ENCODE measurements at places on chromosomes 16 and 17. TPM values are rescaled to one million over a fixed set of nuclear protein-coding genes. Genes with fewer than 3 reads are reported as not detected.

The TP53TG3C gene
- polyA plus RNA-seq: not detected

The CD300H gene
- not detected for polyA plus RNA-seq

The RRAD gene
- 0.60 TPM for polyA plus RNA-seq

The NATD1 gene
- 6.9 TPM for polyA plus RNA-seq

The SLC9A5 gene
- 2.7 TPM for polyA plus RNA-seq

The FADS6 gene
- not detected for polyA plus RNA-seq

The TMIGD1 gene
- polyA plus RNA-seq: not detected

The HOXB8 gene
- polyA plus RNA-seq: 2.4 TPM

DNA sequence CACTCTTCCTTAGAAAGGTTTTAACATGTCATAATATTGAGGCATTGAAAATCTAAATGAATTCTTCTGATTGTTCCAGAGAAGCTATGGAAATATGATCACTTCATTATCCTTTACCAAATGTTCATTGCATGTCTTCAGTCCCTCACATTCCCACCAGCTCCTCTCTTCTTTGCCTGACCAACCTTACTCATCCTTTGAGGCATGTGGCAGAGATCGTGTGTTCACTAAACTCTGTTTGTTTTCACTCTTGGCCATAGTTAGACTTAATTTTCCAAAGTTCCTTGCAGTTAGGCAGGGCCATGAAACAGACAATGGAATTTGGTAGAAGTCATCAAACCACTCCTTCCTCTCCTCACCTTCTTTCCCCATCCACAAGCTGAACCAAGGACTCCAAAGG is 266.5 kb upstream of the HSBP1 start:
- H3K4me3 ChIP-seq: no peak overlapping the region
- no peak for DNase-seq

DNA sequence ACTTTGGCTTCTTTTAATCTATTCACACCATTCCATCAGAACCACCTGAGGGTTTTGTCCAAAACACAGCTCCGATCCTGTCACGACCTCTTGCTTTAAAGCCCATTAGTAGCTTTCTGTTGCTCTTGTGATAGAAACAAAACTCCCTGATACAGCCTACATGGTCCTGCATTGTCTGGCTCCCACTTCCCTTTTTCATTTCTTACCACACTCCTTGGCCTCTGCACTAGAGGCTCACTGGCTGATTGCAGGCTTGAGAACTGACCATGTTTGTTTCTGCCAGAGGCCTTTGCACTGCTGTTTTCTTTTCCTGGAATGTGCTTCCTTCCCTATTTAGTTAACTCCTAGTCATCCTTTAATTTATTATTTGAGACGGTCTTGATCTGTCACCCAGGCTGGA is 23.7 kb downstream of the IST1 start:
- H3K36me3 ChIP-seq: peaks cover 22% of the 10 kb centered on the region
- H3K27ac ChIP-seq: no peak overlapping the region
- peaks cover 31% of the 10 kb centered on the region for H3K4me1 ChIP-seq
- no peak for DNase-seq
- no peaks in the 10 kb centered on the region for H3K27me3 ChIP-seq
- H3K4me3 ChIP-seq: no peak overlapping the region

- H3K4me1 ChIP-seq: no peaks in the 10 kb centered on the region
- H3K36me3 ChIP-seq: no peaks in the 10 kb centered on the region
- H3K4me3 ChIP-seq: no peak overlapping the region
- H3K27ac ChIP-seq: no peak overlapping the region
- peaks cover 3% of the 10 kb centered on the region for H3K27me3 ChIP-seq
Measured at GRCh38 chr16:82078125-82078524, 43.1 kb downstream of the HSD17B2 start.

- peak within 1 kb of the TSS; percentile 88 for H3K4me3 ChIP-seq
- H3K36me3 ChIP-seq: peaks cover 4% of the 10 kb centered on the region
- H3K4me1 ChIP-seq: peaks cover 24% of the 10 kb centered on the region
Measured at GRCh38 chr17:42561897-42562387, at the start of gene COASY. COASY (plus strand) TSS chr17:42562148; CDS start chr17:42562623, 475 bp downstream.

Measured in endothelial cell of umbilical vein (primary cell).